ENCODE measurements at places on chromosomes 3 and 15.

GRCh38 chr15:31346367-31347066 lies 19.9 kb downstream of the KLF13 start:
- no peak for DNase-seq

DNA sequence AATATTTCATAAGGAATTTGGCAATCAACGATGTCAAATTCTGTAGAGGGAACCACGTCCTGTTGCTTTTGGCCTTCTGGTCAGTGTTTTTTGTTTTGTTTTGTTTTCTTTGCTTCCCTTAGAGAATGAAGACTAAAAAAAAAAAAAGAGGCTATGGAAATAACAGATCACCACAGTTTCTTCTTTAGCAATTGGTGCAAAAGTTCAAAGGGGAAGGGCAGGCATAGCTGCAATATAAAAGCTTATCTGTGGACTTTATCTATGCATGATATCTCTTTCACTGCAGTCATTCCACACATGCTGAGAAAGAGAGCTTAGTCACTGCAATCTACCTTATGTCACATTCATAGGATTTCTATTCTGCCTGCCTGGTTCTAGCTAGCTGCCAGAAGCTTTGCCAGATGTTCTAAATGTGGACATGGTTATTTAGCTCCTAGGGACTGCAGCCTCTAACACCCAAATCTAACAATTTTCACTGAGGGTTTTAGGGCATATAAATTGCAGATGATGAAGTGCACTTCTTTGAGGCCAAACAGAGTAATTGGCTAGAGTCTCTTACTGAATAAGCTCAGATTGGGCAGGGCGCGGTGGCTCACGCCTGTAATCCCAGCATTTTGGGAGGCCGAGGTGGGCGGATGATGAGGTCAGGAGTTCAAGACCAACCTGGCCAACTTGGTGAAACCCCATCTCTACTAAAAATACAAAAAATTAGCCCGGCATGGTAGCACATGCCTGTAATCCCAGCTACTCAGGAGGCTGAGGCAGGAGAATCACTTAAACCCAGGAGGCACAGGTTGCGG lies 637.2 kb downstream of the NTRK3 start:
- DNase-seq = no peak

- DNase-seq = peak; percentile 82
Observed at GRCh38 chr3:64266065-64266931, 41.0 kb upstream of the PRICKLE2 start.

- DNase-seq = no peak
Observed at GRCh38 chr3:115658032-115658336, 34.7 kb downstream of the GAP43 start.

DNA sequence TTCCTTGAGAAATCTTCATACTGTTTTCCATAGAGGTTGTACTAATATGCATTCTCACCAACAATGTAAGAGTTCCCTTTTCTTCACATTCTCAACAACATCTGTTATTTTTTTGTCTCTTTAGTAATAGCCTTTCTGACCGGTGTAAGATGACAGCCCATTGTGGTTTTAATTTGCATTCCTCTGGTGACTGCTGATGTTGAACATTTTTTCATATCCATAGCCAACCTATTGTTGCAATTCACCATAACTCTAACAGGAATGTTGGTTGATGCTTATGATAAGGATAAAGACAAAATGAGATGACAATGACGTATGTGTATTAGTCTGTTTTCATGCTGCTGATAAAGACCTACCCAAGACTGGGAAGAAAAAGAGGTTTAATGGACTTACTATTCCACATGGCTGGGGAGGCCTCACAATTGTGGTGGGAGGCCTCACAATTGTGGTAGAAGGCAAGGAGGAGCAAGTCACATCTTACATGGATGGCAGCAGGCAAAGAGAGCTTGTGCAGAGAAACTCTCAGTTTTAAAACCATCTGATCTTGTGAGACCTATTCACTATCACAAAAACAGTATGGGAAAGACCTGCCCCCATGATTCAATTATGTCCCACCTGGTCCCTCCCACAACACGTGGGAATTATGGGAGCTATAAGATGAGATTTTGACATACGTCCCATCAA lies 37.6 kb upstream of the RHCG start:
- no peak for DNase-seq

DNA sequence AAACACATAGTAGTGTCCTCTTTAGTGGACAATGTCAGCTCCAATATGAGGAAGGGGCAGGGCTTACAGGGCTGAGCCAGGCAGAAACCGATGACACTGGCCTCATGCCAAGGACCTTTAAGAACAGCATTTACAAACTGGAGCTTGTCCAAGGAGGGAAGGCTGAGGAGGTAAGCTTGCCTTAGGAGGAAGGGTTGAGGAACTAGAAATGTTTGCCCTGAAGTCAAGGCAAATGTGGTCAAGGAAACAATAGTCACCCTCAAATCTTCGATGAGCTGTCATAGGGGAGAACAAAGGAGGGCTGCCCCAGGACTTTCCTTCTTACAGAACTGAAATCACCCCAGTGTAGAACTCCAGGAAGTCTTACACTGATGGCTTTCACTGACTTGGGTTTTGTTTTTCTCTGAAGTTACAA lies 136.4 kb downstream of the LIPC start:
- peak; percentile 76 for DNase-seq

DNA sequence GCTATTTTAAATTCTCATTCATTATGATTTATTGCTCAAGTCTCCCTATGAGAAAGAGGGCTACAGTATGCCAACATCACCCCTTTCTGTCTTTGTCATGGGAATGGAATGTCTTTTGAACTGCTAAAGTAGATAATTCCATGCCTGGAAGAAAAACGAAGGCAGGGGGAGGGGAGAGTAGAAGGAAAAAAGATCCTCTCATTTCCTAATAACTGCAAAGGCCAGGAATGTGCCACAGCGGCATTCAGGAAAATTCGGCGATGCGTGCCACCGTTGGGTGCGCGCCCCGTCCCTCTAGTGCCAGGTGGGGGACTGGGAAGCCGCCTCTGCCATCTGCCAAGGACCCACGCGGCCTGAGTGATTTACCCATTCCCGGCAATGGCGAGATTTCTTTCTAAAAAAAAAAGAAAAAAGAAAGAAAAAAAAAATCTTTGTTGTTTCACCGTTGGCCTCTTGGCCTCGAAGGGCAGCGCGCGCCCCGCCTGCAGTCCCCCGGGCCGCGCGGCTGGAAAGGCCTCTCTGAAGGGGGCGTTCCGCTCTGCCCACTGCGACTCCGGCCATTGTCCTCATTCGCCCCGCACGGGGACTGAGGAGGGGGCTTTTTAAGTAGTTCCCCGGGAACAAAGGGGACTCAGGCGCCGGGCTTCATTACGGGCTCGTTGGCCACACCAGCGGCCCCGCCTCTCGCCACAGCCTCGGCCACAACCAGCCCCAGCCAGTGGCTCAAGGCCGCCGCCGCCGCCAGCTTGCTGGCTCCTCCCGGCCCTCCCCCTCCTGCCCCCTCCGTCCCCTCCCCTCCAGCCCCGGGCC lies 54.5 kb downstream of the CPN2 start:
- no peak for DNase-seq

DNA sequence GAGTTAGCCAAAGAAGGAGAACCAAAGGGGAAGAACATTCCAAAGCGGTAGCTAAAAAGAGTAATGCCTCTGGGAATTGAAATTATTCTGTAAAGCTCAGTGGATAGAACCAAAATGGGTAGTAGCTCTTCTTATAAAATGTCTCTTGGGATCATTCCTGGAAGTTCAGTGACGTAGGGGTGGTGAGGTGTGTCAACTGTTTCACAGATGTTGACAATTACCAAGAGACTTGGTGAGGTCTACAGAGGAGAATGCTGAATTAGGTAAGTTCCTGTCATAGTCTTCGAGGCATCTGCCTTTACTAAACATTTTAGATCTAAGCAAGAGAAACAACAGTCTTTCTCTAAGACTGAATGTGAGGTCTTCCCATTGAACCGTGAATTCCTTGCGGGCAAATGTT lies 67.8 kb downstream of the TPRG1 start:
- DNase-seq = no peak

DNA sequence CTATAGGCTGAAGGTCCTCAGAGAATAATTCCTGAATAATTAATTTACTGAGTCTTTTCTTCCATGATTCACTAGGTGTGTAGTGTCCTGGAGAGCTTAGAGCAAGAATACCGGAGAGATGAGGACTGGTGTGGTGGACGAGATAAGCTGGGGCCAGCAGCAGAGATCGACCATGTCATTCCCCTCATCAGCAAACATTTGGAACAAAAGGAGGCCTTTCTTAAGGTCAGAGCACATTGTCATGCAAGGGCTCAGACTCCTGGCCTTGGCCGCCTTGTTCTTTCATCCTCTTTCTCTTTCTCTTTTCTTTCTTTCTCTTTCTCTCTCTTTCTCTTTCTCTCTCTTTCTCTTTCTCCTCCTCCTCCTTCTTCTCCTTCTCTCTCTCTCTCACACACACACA lies 291.4 kb upstream of the UMPS start:
- no peak for DNase-seq

- DNase-seq = no peak
Observed at GRCh38 chr3:58697561-58697960, 31.0 kb upstream of the FAM3D start.

GRCh38 chr3:54232618-54233017 lies 110.3 kb downstream of the CACNA2D3 start:
- no peak for DNase-seq

DNA sequence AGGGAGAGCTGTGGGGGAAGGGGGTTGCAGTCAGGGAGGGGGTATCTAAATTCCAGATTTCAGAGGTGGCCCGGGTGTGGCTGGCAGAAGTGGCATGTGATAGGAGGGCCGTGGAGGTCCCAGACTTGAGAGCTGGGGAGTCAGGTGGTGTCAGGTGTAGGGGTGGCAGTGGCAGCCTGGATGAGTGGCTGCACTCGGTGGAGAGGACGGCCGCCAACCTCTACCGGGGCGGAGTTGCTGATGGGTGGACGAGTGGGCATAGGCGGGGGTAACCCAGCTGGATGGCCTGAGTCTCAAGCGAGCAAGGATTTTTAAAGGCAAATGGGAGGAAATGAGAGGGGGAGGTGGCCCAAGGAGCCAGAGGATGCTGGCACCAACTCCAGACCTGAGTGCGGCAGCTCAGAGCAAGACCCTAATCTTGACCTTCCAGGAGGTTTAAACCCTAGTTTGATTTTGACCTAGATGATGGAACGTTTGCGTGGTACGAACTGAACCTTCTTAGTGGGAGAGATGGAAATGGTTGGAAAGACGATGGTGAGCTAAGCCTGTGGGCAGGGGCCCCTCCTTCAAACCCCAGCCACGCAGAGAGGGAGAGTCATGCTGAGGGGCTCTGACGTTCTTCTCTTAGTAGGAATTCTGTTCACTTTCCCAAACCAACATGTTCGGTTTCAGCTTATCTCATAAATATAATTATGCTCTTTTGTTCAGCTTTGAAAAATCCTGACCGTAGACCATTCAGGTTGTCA lies 8.0 kb downstream of the TRAK1 start:
- DNase-seq = no peak

DNA sequence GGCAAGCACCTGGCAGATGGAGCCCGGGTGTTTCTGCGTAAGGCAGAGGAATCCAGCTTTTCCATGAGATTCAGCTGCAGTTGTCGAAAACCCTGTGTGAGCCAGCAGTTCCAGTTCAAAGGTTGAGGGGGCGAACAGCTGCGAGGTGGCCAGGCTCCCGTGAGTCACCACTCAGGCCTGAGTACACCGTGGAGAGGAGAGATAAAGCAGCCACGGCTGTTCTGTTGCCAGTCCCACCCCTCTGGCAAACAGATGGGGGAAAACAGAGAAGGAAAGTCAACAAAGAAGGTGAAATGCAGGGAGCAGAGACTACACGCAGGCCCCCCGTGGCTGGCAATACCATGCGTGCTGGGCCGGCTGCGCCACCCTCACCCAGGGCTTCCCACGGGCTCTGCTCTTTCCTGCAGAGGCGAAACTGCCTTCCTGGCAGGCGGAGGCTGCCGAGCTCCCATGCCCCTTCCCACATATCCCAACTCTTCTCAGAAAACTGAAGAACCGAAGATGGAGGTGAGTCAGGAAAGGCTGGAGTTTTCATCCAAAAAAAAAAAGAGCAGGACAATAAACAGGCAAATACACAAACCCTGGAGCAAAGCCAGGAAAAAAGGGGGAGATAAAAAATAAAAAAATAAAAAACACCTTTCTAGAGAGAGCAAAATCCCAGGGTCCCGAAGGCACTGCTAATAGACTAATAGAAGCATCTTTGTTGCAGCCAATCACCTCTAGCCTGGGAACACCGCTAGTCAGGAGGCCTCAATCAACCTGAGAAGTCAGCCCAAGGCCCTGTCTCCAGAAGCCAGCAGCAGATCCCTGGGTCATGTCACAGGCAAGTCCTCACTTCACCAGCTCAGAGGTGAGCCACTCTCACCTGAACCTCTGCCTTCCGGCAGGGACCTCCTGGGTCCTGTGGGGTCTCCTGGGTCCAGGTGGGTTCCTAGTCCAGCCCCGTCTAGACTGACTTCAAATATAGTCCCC lies 37.7 kb downstream of the FAM174B start:
- peak; percentile 58 for DNase-seq

Data from LNCaP clone FGC (cell line).